ENCODE measurements at places on chromosomes 5 and 9. TPM values are rescaled to one million over a fixed set of nuclear protein-coding genes. Genes with fewer than 3 reads are reported as not detected.

The PFN3 gene
- total RNA-seq: not detected

The ZDHHC11B gene
- total RNA-seq: 7.4 TPM

The IFNA21 gene
- total RNA-seq: not detected

The OBP2A gene
- total RNA-seq: not detected

DNA sequence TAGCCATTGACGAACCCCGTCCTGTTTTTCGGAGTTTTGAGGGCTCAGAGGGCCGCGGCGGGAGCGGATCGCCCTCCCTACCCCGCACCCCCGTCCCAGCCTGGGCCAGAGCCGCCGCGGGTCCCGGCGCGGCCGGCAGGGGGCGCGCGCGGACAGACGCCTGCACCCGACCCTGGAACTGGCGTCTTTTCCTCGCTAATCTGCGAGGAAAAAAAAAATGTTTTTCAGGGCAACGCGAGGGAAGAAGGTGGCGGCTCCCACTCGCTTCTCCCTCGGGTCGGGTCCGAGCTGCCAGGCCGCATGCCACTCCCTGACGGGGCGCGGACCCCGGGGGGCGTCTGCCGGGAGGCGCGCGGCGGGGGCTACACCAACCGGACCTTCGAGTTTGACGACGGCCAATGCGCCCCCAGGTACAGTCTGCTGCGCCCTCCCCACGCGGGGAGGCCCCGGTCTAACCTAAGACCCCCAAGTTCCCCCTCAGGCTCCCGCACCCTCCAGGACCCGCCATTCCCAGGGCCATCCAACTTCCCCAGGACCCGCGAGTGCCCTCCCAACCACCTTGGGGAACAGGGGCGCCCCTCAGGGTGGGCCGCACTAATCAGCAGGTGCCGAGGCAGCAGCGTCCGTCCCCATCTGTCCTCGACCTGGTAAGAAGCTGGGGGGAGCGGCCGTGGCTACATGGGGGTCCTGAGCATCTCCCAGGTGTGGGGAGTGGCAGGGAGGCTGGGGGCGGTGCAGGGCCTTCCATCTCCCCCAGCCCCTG lies at the start of gene KCNT1:
TSS of gene KCNT1 (plus strand) at position 227 of the 763 bp plus-strand sequence. CDS start at position 301, 74 bp downstream.
- H3K4me1 ChIP-seq: peaks cover 12% of the 10 kb centered on the region
- peak within 1 kb of the TSS; percentile 4 for H3K4me3 ChIP-seq
- no peak for DNase-seq
- no peak within 1 kb of the TSS for H3K27ac ChIP-seq
- H3K27me3 ChIP-seq: no peaks in the 10 kb centered on the region
- no peaks in the 10 kb centered on the region for H3K36me3 ChIP-seq

DNA sequence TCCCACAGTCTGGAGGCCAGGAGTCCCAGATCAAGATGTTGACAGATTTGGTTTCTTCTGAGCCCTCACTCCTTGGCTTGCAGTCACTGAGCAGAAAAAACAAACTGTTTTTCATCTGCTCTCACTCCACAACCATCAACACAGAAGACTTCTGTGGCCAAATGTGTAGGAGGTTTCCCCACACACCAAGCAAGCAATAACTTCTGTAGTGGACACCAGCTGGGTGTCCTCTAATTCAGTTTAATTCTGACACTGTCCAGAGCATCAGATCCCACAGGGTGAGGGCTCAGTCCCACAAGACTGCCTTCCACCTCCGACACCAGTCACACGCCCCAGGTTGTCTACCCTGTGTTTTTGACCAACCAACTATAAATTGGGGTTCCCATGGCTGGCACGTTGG lies 209.9 kb downstream of the AOPEP start:
- H3K4me1 ChIP-seq: peaks cover 13% of the 10 kb centered on the region
- no peak overlapping the region for H3K27ac ChIP-seq
- no peak overlapping the region for H3K4me3 ChIP-seq
- H3K27me3 ChIP-seq: no peaks in the 10 kb centered on the region

GRCh38 chr5:3612591-3613042 lies 17.0 kb downstream of the IRX1 start:
- no peaks in the 10 kb centered on the region for H3K36me3 ChIP-seq
- no peaks in the 10 kb centered on the region for H3K27me3 ChIP-seq
- no peak for DNase-seq
- no peak overlapping the region for H3K27ac ChIP-seq
- no peaks in the 10 kb centered on the region for H3K4me1 ChIP-seq

- no peak for DNase-seq
- peak overlapping the region; percentile 42 for H3K27ac ChIP-seq
- no peaks in the 10 kb centered on the region for H3K36me3 ChIP-seq
- no peak overlapping the region for H3K4me3 ChIP-seq
- H3K27me3 ChIP-seq: no peaks in the 10 kb centered on the region
These were observed 2.8 kb upstream of the PPP1R26 start for GRCh38 chr9:135476561-135477355.

Data from upper lobe of left lung (tissue), 6 donors.